Thoracic aorta (tissue), 2 donors: ENCODE measurements at places on chromosomes 11 and 22.

DNA sequence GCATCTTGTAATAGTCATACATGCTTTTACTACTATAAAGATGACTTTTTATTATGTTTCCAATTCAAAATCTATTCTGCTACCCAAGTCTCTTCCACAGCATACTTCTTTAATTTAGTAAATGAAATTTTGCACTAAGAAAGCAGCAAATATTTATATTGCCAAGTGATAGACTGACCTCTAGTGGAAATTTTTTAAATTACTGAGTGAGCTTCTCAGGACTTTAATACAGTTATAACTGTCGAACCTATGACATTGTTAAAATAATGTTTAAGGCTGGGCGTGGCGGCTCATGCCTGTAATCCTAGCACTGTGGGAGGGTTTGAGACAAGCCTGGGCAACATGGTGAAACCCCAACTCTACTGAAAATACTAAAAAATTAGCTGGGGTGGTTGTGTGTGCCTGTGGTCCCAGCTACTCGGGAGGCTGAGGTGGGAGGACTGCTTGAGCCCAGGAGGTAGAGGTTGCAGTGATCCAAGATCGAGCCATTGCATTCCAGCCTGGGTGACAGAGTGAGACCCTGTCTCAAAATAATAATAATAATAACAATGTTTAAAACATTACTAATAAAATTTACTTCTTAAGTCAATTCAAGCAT lies 27.3 kb downstream of the STK33 start:
- no peaks in the 10 kb centered on the region for H3K27me3 ChIP-seq
- H3K27ac ChIP-seq = no peak overlapping the region
- H3K4me1 ChIP-seq = no peaks in the 10 kb centered on the region
- no peak for DNase-seq

GRCh38 chr22:42269432-42270175 lies 849 bp downstream of the TCF20 start:
- peak overlapping the region; percentile 68 for H3K27ac ChIP-seq
- H3K36me3 ChIP-seq = no peaks in the 10 kb centered on the region
- peak overlapping the region; percentile 99 for H3K4me3 ChIP-seq
- H3K27me3 ChIP-seq = no peaks in the 10 kb centered on the region

- no peaks in the 10 kb centered on the region for H3K27me3 ChIP-seq
- DNase-seq = no peak
- no peak overlapping the region for H3K4me3 ChIP-seq
- H3K36me3 ChIP-seq = no peaks in the 10 kb centered on the region
- no peaks in the 10 kb centered on the region for H3K4me1 ChIP-seq
- no peak overlapping the region for H3K27ac ChIP-seq
Measured at GRCh38 chr11:60130496-60130895, 42.0 kb downstream of the MS4A2 start.

DNA sequence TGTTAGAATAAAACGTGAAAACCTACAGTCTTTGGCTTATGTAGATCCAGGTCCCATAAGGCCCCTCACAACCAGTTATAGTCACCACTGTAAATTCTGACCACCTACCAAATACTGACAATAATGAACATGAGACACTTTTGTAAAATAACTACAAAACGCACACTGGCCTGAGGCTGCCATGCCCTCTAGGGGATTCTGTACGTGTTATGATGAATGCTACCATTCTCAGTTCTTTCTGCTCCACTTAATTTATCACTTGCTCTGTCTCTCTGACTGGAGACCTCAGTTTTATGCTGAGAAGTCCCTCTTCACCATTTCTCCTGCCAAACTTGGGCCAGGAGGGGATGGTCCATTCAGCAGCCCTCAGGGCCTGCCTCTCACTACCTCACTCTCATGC lies 18.7 kb upstream of the TMPRSS5 start:
- H3K36me3 ChIP-seq = no peaks in the 10 kb centered on the region
- no peaks in the 10 kb centered on the region for H3K27me3 ChIP-seq
- no peak overlapping the region for H3K27ac ChIP-seq
- H3K4me3 ChIP-seq = no peak overlapping the region
- peaks cover 9% of the 10 kb centered on the region for H3K4me1 ChIP-seq

DNA sequence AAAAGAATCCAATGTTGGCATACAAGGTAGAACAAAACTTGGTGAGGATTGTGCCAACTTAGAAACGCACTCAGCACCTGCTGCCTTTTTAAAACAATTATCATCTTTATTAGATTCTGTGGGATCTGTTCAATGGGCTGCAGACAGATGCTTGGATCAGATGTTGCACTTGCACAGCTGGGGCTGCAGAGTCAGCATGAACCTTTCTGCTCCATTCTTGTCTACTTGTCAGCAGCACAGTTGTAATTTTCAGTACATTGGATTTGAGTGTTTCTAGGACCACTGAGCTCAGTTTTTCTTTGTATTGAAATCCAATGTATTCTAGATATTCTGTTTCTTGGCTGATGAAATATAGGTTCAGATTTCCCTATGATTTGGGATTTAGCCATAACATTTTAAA lies 164.5 kb downstream of the LUZP2 start:
- H3K36me3 ChIP-seq = no peaks in the 10 kb centered on the region
- no peak overlapping the region for H3K27ac ChIP-seq
- no peaks in the 10 kb centered on the region for H3K27me3 ChIP-seq

DNA sequence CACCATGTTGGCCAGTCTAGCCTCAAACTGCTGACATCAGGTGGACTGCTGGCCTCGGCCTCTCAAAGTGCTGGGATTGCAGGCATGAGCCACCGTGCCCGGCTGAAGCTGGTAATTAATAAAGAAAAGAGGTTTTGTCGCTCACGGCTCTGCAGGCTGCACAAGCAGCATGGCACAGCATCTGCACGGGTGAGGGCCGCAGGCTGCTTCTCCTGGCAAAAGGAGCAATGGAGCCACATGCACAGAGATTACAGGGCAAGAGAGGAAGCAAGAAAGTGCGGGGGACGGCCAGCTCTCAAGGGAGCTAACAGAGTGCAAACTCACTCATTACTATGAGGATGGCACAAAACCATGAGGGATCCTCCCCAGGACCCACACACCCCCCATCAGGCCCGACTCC lies 4.7 kb upstream of the PARVB start:
- H3K4me3 ChIP-seq = no peak overlapping the region
- no peak overlapping the region for H3K27ac ChIP-seq
- no peaks in the 10 kb centered on the region for H3K36me3 ChIP-seq

DNA sequence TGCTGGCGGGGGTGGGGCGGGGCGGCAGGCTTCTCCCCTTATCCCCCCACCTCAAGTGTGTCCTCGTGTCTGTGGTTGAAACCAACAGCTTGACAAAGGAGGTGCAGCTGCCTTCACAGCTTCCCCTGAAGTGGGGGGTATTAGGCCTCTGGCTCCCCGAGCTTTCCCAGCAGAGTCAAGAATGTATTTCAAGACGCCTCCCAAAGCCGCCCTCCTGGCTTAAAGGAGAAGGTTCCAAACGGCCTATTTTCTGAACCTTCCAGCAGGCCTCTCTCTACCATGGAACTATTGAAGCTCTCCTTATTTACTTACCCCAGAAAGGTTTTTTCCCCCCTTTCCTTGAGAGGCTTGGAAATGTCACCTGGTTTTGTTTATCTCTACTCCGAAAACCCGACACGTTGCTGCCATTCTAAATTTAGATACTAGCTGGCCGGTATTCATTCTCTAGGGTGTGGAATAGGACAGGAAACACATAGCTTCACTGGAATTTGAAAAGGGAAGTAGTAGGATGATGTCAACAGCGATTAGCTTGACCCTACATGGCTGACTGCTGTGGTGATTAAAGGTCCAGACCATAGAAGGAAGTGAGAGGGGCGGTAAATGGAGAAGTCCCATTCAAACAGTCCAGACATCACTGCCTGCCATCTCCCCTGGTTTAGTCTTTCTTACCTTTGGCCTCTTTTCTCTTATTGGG lies 671 bp upstream of the PICALM start:
- H3K36me3 ChIP-seq = no peaks in the 10 kb centered on the region
- H3K4me3 ChIP-seq = peak overlapping the region; percentile 81
- peaks cover 22% of the 10 kb centered on the region for H3K4me1 ChIP-seq
- no peaks in the 10 kb centered on the region for H3K27me3 ChIP-seq
- peak; percentile 45 for DNase-seq
